ENCODE measurements at places on chromosomes 2 and 18.

- no peak for DNase-seq
Measured at GRCh38 chr2:180978903-180979748, 1.3 kb upstream of the UBE2E3 start.

DNA sequence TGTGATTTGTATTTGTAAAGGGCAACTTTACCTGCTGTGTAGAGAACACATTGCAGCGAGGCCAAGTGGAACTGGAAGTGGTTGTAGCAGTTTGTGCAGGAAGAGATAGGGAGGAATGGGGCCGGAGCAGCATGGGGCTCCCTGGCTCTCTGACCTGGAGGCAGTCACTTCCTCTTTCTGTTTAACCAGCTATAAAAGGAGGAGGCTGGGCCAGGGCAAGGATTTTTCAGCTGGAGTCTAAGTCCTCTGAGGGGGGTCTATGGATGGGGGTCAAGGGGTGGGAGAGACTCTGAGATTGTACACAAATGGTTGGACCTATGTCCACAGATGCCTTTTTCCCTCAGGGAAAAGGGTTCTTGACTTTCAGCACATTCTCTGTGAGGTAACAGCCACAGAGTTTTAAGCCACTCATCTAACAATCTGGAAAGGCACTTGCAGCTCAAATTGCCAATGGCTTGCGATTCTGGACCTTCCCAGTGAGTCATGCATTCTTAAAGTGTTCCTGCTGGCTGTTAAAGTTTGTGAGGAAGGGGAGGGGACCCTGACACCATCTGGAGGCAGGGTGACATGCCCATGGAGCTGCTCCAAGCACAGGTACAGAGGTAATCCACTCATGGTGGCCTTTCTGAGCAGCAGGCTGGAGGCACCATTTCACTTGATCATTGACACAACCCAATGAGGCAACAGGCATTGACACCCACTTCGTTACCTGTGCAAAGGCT lies 347.0 kb downstream of the CYRIA start:
- DNase-seq: no peak

GRCh38 chr2:85264471-85264870 lies 63.3 kb downstream of the TGOLN2 start:
- DNase-seq: no peak

DNA sequence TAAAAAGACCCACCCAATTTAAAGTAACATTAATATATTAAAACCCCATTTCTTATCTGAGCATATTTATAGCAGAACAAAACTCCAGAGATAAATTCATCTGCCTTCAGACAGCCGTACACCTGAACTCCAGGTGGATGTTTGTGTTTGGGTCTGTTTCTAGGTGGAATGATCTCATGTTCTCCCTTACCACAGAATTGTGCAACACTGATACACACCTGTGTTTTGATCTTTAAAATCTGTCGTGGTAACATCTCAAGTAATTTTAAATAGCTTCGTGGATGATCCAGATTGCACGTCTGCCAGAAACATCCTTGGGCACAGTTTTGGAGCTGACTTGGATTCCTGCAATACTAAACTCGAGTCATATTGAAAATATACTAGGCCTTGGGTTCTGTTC lies 207.5 kb upstream of the FOSL2 start:
- DNase-seq: no peak

DNA sequence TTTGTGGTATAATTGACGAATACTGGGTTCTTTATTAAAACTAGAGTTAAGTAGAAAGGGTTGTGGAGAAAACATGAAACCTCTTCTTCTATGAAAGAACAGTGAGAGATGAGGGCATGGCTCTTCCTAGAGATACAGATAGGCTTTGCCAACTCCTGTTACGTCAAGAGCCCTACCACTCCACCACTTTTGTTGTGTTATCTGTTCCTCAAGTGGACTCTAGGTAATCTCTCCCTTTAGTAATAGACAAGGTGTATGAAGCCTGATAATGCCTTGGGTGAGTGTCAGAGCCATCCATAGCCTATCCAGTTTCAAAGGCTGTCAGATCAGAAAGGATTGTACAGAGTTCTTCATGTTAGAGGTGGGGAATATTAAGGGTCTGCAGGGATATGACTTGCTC lies 176.4 kb downstream of the SETBP1 start:
- DNase-seq: no peak

DNA sequence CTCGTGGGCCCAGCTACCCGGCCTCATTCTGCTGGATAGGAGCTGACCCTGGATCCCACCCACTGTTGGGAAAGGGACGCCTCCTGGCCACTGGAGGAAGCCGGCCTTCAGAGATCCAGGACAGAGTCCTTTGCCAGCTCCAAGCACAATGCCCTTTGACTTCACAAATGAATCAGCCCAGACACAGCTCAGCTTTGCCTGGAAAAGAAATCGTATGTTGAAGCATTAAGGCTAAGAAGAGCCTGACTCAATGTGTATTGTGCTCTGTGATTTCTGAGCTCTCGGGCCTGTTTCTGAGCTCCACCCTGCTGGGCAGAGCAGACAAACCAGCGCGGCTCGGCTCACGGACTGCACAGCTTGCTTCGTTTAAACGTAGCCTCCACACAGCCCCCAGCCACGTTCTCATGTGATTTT lies 162.9 kb upstream of the APCDD1 start:
- DNase-seq: no peak

DNA sequence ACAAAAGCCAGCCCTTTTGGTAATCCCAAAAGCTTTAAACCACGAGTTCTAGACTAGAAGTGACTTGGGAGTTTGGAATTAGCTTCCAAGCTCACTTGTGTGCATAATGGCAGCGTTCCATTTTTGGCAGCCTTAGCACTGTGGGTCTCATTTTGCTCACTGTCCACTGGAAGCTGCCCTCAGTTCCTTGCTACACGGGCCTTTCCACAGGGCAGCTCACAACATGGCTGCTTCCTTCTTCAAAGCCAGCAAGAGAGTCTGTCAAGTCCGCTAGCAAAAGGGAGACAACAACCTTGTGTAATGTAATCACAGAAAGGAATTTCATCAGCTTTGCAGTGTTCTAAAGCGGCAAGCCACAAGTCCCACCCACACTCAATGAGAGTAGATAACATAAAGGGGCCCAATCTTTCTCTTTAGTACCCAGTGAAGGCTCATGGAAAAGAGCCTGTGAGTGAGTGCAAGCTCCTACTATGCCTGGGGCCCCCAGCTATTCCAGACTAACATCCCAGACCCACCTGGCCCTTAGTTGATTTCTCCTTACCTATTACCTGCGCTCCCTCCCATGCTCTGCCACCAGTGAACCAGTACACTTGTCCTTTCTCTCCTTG lies 239.7 kb upstream of the FBXO11 start:
- no peak for DNase-seq

DNA sequence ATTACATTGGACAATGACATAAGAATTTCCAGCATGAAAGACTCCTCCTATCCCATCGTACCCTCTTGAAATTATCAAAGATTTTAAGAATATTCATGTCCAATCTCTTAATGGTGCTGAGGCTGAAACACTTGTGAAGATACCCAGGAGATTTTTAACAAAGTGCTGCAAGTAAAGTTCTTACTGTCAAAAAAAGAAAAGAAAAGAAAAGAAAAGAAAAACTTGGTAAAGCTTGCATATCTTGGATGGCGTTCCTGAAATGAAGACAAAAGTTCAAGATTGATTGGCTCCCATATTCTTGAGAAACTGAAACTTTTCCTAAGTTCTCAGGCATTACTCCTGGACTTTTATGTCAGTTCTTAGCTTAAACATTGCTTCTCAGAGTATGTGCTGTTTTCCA lies 1010.5 kb upstream of the PIK3C3 start:
- no peak for DNase-seq

- DNase-seq: no peak
Measured at GRCh38 chr18:61336766-61337165, 3.5 kb downstream of the CDH20 start.

- DNase-seq: no peak
Measured at GRCh38 chr2:128310761-128311160, 7.9 kb downstream of the HS6ST1 start.

GRCh38 chr2:42504364-42505230 lies 10.8 kb upstream of the KCNG3 start:
- DNase-seq: no peak
